ENCODE measurements at places on chromosomes 2 and 18.

DNA sequence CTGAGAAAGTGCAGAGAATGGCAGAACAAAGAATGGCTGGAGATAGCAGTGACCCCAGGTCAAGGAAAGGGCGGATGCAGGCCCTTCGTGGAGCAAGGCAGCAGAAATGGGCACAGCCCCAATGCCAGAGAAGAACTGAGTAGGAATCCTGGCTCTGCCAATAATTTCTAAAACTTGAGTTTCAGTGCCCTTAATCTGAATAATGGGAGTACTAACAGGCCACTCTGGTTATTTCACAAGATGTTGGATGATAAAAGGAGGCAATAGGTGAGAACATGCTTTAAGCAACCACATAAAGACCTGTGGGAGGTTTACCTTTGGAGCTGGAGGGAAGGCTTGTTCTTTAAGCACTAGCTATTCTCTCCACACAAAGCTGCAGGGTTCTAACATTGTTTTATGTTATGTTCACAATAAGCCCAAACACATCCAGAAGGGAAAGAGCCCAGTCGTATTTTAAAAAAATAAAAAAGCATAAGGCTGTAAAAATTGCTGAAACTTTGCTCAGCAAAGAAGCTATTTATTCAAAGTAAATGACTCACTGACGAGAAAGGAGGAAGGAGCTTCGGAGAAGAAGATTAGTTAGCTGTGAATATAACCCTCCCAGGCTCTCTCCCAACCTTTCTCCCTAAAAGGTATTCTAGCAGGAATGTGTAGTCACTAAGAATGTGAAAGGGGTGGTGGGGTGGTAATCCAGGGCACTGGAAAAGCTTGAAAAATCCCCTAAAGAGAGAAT is 470.2 kb downstream of the TXNL1 start:
- no peak for DNase-seq

- DNase-seq = no peak
Observed at GRCh38 chr2:33354981-33355380, 121.5 kb upstream of the RASGRP3 start.

DNA sequence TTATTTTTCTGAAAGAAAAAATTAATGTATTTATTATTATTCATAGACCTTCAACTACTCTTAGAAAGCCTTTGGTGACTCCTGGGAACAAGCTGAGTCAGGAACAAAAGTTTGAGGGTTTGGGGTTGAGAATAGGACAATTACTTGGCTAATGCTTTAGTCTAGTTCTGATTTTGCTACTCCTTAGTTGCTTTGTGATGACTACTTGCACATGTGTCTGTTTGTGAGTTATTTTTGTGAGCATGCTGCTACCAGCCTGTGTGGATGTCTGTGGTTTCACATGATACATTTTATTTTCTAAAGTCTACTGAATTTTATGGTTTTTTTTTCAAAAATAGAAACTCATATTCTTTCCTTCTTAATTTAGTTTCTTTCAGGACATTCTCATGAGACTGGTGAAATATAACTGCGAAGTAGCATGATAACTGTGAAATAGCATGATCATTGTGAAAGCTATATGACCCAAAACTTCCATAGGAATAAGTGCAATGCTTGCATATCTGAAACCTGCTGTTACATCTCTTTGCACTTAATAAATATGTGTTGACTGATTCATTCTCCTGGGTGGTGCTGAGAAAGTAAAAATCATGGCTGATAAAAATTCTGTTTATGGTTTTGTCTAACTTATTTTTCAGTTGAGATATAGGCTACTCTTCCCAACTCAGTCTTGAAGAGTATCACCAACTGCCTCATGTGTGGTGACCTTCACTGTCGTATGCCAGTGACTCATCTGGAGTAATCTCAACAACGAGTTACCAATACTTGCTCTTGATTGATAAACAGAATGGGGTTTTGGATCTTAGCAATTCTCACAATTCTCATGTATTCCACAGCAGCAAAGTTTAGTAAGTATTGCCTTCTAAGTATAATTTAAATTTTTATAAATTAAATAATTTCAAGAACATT is 17.9 kb upstream of the IL18R1 start:
- DNase-seq = no peak

DNA sequence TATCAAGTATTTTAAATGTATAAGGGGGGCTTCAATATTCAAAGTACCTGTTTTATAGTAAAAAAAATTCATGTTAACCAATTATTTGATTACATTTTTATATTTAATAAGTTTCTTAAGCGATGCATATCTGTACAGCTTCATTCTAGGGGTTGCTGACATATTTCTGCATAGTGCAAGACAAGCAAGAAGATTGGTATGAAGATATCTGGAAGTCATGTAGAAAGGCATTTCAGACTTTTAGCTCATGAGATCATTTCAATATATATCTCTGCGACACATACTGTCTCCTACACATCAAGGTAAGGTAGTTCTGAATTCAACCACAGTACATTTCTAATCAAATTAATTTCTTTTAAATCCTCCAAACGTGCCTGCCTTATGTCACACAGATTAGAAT is 73.1 kb downstream of the MEMO1 start:
- no peak for DNase-seq

- no peak for DNase-seq
Observed at GRCh38 chr18:61544178-61544577, 210.9 kb downstream of the CDH20 start.

GRCh38 chr2:105915005-105915558 is 170.4 kb downstream of the NCK2 start:
- DNase-seq = no peak

- no peak for DNase-seq
Observed at GRCh38 chr2:23435250-23436035, 50.5 kb downstream of the KLHL29 start.

DNA sequence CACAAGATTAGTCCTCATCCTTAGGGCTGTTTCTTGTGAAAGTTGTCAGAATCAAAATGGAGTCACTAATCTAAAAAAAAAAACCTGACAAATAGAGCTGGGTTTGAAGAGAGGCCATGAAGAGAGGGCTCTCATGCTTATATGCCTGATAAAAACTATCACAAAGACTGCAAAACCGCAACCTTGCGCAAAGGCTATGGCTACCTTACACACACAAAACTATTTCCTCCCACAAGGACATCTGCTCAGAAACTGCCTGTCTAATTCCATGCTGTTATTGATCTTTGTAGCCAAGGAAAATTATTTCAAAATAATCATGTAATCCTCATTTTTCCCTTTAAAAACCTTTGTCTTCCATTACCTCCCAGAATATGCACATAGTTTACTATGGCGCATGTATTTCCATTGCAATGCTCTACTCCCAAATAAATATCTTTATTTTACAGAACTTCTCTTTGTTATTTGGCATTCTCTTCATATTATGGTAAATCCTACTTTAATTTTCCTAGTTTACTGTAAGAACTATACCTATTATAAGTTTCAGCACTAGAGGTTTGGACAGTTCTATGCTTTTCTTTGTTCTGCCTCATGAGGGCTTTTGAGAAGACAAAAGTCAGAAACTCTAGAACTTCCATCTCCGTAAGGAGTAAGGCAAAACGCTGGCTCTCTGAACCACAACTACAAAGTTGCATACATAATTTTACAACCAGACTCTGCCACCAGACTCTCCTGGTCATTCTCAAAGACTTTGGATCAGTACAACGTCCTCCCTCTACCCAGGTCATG is 9.6 kb upstream of the DPYSL5 start:
- DNase-seq = no peak

- no peak for DNase-seq
Observed at GRCh38 chr2:69222953-69223658, 163.9 kb downstream of the GFPT1 start.

DNA sequence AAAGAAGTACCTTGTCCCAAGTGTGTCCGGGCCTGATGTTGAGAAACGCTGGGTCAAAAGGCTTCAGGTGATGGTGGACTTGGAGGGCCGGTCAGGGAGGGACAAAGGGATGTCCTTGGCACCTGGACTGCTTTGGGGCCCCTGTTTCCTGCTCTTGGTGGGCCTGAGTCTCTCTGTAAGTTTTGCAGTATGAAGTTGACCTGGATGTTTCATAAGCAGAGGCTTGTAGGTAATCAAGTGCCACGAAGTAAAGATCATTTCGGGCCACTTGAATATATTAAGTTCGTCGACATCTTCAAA is 29.4 kb downstream of the ASAP2 start:
- DNase-seq = no peak

- DNase-seq = no peak
Observed at GRCh38 chr2:213679894-213680293, 395.6 kb downstream of the SPAG16 start.

DNA sequence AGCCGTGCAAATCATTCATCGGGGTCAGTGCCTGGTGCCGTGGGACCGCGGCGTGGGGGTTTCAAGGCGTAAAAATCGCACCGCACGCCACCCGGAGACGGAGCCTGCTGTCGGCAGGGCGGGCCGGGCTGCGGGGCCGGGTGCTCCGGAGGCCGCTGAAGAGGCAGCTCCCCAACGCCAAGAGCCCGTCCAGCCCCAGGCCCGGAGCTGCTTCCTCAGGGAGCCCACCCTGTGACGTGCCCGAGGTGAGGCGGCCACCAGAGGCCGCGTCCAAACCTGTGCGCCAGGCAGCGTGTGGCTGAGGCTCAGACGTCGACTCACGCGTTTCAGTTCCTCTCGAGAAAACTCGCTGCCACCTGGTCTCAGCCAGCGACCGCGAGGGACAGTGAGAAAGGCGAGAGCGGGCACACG is 98.1 kb downstream of the NFATC1 start:
- DNase-seq = no peak

DNA sequence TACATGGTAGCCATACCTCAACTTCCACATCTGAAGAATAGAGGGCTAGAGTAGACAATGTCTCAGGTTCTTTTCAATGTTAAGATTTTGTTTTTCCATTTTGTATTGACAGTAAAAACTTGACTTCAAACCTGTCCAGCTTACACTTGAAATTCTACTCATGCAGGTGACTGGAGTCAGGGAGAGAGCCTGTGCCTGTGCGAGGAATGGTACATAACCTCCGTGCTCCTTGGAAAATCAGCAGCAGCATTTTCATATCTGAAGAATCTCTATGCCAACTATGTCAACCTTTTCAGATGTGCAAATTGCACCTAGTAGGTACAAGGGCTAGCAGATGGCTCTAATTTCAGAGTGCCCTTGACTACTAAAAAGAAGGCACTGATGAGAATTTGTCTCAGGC is 2.1 kb downstream of the PLA2R1 start:
- no peak for DNase-seq

GRCh38 chr2:69774984-69775982 is 33.3 kb downstream of the ANXA4 start:
- no peak for DNase-seq

GRCh38 chr2:146081459-146081858 is 1561.5 kb upstream of the ZEB2 start:
- no peak for DNase-seq

- DNase-seq = no peak
Observed at GRCh38 chr2:232937278-232937906, 67.3 kb downstream of the SNORC start.

GRCh38 chr2:165539985-165540384 is 70.5 kb downstream of the CSRNP3 start:
- no peak for DNase-seq

- no peak for DNase-seq
Observed at GRCh38 chr2:235595422-235596010, 101.7 kb downstream of the AGAP1 start.

DNA sequence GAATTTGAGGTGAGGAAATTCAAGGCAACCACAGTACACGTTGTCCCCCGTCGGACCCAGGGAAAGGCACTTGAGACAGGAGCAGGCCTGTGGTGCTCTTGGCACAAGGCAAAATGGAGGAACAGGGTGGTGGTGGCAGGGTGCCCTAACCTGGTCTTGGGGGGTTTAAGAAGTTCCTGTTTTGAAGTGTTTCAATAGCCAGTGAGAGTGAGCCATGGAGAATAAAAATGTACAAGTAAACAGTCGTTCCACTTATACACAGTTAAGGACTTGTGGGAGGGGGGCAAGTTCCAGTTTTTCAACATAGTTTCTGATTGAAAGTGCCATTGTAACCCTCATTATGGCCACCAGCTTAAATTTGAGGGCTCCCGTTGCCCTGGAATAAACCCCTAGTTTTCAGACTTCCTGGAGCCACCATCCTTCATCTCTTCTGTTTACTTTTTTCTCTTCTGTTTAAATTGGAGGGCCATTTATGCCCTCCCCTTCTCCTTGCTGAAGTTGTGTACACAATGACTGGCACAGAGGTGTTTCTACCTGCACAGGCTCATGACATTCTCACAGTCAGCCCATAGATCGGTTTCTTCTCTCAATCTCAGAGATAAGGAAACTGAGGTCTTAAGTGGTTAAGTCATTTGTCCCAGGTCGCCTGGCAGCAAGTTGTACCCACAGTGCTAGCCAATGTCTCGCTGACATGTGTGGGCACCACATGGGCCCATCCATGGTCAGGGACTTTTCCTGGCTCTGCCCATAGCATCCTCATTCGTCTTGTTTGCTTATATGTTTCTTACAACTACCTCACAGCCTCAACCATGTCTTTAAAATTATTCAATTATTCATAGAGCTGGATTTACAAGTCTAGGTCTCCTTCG is 66.0 kb upstream of the ST3GAL5 start:
- no peak for DNase-seq

DNA sequence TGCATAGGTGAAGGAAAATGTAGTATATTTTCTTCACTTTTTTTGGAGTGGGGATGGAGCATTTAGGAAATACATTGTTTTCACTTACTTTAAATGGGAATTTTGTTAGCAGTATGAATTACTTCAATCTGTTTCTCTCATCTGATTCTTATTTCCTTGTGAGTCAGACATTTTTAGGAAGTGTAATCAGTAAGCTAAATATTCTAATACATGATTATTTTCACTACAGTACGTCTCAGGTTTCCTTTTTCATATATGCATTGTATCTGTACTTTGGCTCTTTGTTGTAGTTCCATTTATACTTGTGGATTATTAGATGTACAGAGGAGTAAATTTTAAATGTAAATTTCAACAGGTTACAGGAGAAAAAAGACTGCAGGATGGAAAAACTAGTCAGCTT is 27.9 kb downstream of the GPD2 start:
- no peak for DNase-seq

GRCh38 chr2:15378148-15378908 is 182.8 kb downstream of the NBAS start:
- DNase-seq = no peak

- DNase-seq = no peak
Observed at GRCh38 chr18:60506190-60506589, 133.6 kb upstream of the MC4R start.
